ENCODE measurements at places on chromosomes 12 and 14.

- DNase-seq = no peak
Observed at GRCh38 chr14:91400696-91401095, 16.9 kb downstream of the CCDC88C start.

DNA sequence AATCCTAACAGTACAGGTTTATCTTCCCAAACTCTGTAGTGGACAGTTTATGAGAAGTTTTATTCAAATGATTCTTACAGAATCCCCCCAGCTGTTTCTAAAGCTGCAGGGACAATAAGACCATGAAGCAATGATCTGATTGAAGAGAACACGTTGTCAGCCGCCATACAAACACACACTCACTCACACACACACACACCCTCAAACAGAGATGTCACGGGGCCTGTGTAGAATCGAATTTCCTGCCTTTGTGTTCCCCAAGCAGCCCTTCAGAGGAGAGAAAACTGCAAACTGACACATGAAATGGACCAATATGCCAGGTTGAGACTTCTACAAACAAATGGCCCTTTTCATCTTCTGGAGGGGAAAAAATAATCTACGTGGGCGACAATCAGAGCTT lies 80.5 kb upstream of the TBX3 start:
- no peak for DNase-seq

- no peak for DNase-seq
Observed at GRCh38 chr12:124185971-124186686, 108.8 kb upstream of the RFLNA start.

DNA sequence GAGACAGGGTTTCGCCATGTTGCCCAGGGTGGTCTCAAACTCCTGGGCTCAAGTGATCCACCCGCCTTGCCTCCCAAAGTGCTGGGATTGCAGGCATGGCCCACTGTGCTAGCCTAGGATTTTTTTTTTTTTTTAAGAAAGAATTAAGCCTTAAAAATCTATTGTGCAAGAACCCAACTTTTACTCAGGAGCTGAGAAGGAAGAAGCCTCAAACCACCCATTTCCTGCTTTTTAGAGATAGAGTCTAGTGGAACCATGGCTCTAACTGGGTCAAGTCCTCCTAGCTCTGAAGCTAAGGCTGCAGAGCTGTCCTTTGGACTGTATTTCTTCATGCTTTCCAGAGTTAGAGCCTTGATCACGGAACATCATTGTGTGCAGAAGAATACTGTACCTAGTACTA lies 1.3 kb upstream of the TSFM start:
- no peak for DNase-seq

GRCh38 chr12:64466178-64466577 lies 14.3 kb downstream of the TBK1 start:
- DNase-seq = no peak

- no peak for DNase-seq
Observed at GRCh38 chr14:64806202-64806861, 73.4 kb downstream of the SPTB start.

- DNase-seq = no peak
Observed at GRCh38 chr14:69298131-69299071, 38.4 kb downstream of the GALNT16 start.

GRCh38 chr14:31828946-31829868 lies 247.9 kb upstream of the ARHGAP5 start:
- DNase-seq = no peak

- DNase-seq = no peak
Observed at GRCh38 chr14:53692885-53693284, 263.7 kb downstream of the BMP4 start.

DNA sequence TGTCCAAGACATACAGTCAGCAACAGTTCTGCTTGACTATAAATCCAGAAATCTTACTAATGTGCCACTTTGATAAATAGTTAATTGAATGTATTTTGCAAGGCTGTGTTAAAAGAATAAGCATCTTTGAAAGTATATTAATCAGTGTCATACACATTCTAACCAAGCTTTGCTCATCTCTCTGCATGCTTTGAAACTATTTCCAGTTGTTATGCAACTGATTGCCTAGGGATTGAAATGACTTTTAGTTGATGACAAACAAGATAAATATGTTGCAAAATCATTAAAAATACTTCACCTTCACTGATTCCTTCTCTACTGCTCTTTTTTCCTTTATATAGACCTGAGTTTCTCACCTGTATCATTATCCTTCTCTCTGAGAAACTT lies 91.3 kb downstream of the AEBP2 start:
- DNase-seq = no peak

- DNase-seq = no peak
Observed at GRCh38 chr12:6145564-6145963, 21.1 kb upstream of the VWF start.

- no peak for DNase-seq
Observed at GRCh38 chr12:124088217-124088907, 115.3 kb downstream of the ZNF664 start.

- no peak for DNase-seq
Observed at GRCh38 chr14:67881225-67881624, 61.6 kb downstream of the RAD51B start.

DNA sequence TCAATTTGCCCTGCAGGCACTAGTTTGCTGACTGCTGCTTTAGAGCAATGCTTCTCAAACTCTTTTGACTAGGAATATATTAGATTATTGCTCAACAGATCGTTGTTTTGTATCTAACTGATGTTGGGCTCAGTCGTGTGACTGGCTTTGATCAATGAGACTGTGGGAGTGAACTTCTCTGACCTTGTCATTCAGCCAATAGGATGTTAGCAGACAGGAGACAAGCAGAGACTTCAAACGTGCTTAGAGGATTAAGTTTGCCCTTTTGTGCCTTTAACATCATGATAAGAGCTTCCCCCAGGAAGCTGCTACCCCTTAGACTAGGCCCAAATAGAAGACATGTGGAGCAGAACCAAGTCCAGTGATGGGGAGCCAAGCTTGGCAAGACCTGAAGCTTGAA lies 76.7 kb upstream of the ELK3 start:
- no peak for DNase-seq

DNA sequence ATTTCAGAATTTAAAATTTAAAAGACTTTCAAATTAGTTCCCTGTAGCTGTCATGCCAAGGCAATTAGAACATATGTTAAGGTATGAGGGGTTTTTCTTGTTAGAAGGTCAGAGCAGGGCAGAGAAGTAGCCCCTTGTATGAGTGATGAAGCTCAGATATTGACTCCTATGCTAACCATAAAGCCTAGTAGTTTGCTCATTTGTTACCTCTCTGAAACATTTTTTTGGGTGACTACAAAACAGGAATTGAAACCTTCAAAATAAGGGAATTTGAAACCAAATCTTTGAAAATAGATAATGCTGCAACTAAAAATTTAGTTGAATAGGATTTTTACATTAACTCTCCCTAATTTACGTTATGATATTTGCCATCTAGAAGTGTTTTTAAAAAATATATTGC lies 333.5 kb downstream of the NAV3 start:
- no peak for DNase-seq

- no peak for DNase-seq
Observed at GRCh38 chr12:50104417-50105366, 884 bp downstream of the GPD1 start.

DNA sequence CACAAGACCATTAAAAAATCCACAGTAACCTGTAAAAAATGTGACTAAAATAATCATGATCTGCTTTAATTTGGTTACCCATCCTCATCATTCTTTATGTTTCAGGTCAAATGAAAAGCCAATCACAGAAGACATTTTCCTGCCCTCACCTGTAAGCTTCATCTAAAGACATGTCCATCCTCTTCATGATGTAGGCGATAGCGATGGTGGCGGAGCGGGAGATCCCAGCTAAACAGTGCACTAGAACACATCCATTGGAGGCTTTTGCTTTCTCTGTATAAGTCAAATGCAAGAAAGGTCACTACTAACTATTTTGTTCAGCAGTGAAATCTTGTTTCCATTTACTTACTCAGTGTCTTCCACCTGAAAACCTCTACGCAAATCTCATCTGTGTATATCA lies 82.6 kb downstream of the DUSP16 start:
- DNase-seq = no peak

DNA sequence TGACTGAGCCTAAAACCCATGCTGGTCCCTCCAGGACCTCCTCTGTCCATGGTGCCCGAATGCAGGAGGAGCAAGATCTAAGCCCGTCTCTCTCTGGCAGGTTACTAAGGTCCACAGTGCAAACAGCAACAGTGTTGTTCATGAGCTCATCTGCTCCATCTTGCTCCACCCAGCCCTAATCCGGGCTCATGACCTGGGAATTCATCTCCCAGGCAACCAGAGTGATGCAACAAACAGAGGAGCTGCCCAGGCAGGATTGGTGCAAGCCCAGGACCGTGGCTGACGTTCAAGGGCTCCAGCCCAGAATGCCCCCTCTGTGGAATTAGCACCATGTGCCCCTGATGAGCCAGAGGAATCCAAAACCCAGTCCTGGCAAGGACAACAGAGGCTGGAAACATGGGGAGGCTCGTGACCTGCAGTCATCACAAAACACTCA lies 29.9 kb downstream of the HSPB8 start:
- no peak for DNase-seq

GRCh38 chr14:91219517-91220389 lies 24.8 kb downstream of the GPR68 start:
- DNase-seq = no peak

GRCh38 chr12:78275886-78276285 lies 445.2 kb downstream of the NAV3 start:
- DNase-seq = no peak

- peak; percentile 57 for DNase-seq
Observed at GRCh38 chr12:108950991-108951739, 69.7 kb downstream of the SVOP start.

DNA sequence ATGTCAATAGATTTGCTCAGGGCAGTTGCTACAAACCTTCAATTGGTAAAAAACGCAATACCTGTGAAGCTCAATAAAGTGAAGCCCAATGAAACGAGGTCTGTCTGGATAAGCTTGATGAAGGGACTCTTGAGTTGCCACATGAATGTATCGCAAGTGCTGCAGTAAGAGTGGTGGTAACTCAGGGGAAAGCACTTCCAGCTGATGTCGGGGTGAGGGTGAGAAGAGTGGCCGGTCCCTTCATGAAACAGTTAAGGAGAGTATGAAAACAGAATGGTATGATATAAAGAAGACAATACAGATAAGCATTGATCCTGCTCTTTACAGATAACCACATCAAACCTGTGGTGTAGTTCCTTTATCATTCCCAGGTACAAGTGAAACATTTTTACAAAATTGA lies 83.4 kb upstream of the EVL start:
- no peak for DNase-seq

GRCh38 chr12:57153415-57153997 lies 6.1 kb upstream of the LRP1-AS start:
- no peak for DNase-seq

GRCh38 chr12:89863493-89863938 lies 154.9 kb upstream of the ATP2B1 start:
- DNase-seq = peak; percentile 29

DNA sequence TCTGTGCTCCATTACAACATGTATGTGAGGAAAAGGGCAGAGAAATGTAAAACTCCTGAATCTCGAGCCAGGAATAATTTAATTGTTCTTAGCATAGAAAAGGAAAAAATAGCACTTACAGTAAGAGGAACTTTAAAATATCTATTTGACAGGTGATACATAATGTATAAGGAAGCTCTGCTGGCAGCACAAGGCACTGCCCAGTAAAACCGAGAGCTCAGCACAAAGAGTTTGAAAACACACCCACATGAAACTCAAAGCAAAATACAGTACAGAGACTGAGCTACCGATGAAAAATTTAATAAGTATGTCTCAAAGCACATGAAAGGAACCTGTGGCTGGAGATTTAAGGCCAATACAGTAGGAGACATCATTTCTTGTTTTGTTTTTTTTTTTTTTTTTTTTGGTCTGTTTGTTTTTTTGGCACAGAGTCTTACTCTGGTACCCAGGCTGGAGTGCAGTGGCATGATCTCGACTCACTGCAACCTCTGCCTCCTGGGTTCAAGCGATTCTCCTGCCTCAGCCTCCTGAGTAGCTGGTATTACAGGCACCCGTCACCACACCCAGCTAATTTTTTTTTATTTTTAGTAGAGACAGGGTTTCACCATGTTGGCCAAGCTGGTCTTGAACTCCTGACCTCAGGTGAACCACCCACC lies 19.2 kb downstream of the CLIP1 start:
- DNase-seq = no peak

GRCh38 chr12:108814462-108815211 lies 42.7 kb downstream of the SSH1 start:
- DNase-seq = no peak

DNA sequence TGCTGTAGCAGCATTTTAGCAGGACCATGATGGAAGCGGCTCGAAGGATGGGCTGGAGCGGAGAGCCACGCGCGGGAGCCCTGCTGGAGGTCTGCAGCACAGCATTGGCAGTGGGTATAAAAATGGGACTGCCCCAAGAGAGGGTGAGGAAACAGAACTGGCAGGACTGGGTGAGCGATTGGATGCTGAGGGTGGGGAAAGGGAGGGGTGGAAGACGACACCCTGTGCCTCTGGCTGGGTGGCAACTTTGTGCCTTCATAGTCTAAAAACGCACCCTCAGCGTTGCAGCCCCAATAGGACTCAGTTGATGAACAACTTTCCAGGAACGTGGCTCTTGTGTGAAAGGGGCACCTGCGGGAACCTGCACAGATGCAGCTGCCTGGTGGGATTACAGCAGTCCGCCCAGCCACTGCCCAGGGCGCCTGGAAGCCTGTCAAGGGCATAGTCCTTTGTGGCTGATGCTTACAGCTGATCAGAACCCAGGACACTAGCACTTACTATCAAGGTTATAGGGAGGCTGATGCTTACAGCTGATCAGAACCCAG lies 73.0 kb downstream of the NINJ2 start:
- no peak for DNase-seq

- DNase-seq = no peak
Observed at GRCh38 chr12:114425031-114425626, 19.2 kb upstream of the TBX5 start.

DNA sequence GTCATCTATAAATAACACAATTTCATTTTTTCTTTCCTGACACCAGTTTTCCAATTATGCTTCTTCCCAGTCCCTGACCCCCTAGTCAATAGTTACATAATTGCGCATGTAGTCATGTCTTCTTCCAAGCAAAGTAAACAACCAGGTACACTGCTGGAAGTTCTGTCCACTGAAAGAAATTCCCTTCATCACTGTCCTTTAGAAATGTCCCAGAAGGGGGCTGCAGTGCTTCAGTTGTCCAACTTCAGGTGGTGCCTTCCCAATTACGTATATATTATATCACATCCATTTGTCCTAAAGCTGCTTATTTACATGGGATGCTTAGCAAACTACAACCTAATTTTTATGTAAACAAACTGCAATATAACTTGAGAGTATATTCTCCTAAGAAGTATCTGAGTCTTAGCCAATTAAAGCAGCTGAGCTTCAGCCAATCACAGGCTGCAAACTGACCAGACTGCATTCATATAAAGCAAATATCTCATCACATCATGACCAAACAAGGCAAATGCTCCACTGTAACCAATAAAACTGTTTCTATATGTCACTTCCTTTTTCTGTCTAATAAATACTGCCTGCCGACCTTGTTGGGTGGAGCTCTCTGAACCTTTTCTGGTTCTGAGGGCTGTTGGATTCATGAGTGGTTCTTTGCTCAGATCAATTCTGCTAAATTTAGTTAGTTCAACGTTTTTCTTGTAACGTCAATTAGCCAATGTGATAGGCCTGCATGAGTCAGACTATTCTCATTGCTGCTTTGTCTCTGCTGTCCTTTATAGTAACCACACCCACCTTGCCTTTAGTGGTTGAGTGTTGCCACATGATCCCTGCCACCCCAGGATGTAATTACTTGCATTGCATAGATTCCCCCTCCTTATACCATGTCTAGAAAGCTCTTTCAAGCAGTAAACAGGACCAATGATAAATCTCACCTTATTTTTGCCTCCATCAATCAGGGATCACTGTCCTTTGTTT lies 239.3 kb downstream of the ALG10B start:
- no peak for DNase-seq

GRCh38 chr12:28209782-28210181 lies 19.5 kb downstream of the CCDC91 start:
- DNase-seq = no peak
